ENCODE measurements at places on chromosomes 3 and 15.

DNA sequence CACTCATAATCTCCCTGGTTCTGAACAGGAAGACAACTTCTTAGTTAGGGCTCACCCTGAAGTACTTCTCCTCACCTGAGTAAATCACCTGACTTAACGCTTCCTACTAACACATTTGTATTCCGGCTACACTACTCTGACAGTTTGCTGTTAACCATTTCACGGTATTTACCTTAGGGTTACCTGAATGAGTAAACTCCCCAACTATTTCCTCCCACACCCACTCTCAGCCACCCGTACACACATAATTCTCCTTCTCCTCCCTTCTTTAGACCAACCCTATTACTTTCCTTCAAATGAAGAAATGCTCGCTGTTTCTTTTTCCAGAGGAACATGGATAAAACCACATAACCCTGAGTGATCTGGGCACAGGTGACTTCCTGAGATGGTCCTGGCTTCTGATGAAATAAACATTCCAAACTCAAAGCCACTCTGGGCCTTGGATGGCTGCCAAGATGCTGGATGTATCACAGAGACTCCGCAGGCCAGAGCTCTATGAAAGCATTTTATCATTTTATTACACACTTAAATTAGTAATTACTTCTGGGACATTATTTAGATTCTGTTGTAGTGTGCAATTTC lies 183.6 kb upstream of the ATP11B start:
- DNase-seq: no peak

DNA sequence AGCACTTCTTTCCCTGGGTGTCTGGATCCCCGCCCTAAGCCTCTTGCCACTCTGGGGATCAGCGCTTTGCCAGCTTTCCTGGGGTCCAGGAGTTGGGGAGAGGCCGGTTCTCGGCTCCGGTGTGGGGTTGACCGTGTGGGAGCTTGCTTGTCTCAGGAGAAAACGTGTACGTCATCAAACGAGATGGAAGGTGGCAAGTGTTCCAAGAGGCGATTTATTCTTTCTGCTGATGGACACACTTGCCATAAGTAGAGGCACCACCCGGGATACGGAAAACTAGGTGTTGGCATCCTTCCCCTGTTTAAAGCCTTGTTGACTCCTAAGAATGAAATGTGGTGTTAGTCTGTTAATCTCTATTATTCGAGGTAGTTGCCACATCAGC lies 295 bp downstream of the ZWILCH start:
- no peak for DNase-seq

GRCh38 chr3:139759470-139759869 lies 81.7 kb upstream of the NMNAT3 start:
- DNase-seq: no peak

- DNase-seq: no peak
These were observed 413 bp downstream of the NUSAP1 start for GRCh38 chr15:41333026-41333562.

DNA sequence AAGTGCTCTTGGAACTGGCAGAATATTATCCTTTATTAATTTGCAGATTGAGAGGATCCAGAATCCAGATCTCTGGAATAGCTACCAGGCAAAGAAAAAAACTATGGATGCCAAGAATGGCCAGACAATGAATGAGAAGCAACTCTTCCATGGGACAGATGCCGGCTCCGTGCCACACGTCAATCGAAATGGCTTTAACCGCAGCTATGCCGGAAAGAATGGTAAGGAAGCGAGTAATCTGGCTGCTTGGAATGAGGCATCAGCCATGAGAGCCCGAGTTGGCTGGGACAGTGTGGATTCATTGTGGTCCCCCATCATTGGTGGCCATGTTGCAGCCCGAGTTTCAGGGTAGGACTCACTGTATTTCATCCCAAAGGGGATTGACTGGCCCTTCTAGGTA lies 47.1 kb downstream of the PARP14 start:
- no peak for DNase-seq

DNA sequence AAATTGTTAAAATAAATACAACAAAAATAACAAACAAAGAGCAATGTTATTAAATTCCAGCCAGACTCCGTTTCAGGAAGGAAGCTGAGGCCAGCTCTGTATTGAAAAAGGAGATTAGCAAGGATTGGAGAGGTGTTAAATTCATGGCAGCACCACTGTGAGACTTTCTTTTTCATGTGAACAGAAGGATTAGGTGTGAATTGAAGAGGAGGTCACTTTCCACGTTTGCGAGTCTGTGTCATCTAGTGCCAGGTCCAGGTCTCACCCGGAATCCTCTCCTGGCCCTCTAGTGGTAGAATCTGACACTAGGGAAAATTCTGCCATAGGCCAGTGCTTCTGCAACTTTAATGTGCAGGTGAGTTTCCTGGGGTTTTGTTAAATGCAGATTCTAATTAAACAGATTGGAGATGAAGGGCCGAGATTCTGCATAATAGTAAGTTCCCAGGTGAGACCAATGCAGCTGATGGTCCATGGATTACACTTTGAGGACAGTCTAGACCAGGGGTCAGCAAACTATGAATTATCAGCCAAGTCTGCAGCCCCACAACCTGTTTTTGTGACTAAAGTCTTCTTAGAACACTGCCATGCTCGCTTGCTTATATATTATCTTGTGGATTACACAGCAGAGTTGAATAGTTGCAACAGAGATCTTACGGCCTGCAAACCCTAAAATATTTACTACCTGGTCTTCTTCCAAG lies 9.2 kb upstream of the SLC6A1 start:
- no peak for DNase-seq

DNA sequence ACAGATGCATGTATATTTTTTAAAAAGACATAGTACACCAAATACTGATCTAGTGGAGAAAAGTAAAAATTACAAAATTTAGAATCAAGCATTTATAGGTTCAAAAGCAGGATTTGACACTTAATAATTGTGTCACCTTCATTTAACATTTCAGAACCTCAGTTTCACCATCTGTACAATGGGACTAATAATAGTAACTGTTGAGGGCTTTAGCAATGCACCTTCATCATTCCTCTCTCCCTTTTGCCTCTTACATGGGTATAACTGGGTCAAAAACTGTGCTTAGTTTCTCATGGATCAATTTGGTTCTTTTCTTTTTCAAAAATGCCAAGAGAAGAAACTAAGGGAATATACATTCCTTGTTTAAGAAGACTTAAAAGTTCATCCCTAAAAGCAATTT lies 5.5 kb upstream of the TMEM212 start:
- DNase-seq: no peak

GRCh38 chr3:48427630-48427962 lies 2.3 kb downstream of the PLXNB1 start:
- DNase-seq: no peak

DNA sequence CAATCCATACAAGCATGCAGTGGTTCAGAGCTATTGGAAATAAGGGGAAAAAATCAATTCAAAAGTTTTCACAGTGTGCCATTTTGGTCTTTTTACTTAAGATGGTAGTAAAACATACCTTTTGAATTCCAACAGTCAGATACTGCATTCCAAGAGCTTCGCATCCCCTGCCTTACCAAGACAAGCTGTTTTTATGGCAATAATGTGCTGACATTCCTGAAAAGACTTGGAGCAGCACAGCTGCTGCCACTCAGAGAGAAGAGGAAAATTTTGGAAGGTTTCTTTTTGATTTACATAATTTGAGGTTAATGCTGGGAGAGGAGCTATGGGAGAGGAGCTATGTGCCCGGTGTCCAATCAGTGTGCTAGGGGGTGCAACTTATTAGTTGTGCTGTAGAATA lies 148.3 kb downstream of the FEZF2 start:
- DNase-seq: no peak

DNA sequence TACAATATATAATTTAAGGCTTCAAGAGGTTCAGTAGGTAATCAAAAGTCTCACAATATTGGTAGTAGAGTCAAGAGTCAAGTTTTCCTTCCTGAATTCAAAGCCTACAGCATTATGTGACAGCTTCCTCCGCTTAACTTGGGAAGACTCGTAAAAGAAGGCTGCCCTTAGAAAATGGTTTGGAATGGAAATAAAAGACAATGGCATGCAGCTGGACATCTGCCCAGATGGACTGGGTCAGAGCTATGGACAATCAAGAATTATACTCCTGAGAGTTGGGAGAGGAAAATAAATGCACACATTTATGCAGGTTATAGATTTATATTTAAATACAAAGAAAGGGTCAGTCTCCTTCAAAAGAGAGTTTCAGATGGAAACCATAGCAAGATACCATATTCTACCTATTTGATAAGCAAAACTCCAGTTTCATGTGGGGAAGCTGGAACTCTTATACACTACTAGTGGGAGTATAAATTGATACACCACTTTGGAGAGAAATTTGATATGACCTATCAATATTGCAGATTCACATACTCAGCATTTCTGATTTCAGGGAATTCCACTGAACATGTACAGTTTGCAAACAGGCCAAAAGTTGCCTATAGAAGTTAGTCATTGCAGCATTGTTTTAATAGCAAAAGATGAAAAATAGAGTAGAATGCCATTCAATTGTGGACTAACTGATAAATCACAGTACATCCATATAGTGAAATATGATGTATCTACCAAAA lies 6.1 kb downstream of the CRYBG3 start:
- DNase-seq: no peak

- DNase-seq: no peak
These were observed 331.5 kb upstream of the RARB start for GRCh38 chr3:25096536-25096935.

- no peak for DNase-seq
These were observed 13.1 kb downstream of the MME start for GRCh38 chr3:155093261-155093660.

GRCh38 chr3:169813757-169814517 lies 1.2 kb upstream of the LRRC34 start:
- DNase-seq: peak; percentile 68

- no peak for DNase-seq
These were observed 168.2 kb downstream of the MBNL1 start for GRCh38 chr3:152436707-152437590.

- DNase-seq: no peak
These were observed 120.2 kb downstream of the LRRC28 start for GRCh38 chr15:99371180-99372103.

DNA sequence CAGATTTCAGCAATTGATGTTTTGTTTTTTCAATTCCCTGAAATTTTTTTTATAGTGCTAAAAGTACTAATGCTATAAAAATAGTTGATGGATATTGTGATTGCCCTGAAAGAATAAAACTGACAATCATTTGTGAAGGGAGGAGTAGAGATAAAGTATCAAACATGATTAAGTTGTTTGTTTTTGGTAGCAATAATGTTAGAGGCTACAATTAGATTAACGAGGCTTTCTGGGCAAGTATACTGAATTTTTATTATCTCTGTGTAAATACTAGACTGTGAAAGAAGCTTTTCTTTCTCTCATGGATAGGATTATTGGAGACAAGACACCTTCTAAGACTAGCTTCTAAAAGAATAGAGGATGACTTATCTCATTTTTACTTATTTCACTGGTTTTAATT lies 15.6 kb downstream of the NR1D2 start:
- no peak for DNase-seq

GRCh38 chr3:60000311-60001105 lies 950.7 kb upstream of the CFAP20DC start:
- DNase-seq: no peak

- no peak for DNase-seq
These were observed 214.2 kb upstream of the PROK2 start for GRCh38 chr3:71998995-71999673.

DNA sequence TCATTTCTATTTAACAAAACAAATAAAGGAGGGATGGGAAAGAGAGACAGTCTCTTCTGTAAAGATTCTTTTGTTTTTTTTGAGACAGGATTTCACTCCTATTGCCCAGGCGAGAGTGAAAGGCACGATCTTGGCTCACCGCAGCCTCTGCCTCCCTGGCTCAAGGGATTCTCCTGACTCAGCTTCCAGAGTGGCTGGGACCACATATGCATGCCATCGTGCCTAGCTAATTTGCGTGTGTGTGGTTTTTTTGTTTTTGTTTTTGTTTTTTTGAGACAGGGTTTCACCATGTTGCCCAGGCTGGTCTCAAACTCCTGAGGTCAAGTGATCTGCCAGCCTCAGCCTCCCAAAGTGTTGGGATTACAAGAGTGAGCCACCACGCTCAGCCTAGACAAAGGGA lies 23.3 kb downstream of the STAG1 start:
- DNase-seq: no peak

DNA sequence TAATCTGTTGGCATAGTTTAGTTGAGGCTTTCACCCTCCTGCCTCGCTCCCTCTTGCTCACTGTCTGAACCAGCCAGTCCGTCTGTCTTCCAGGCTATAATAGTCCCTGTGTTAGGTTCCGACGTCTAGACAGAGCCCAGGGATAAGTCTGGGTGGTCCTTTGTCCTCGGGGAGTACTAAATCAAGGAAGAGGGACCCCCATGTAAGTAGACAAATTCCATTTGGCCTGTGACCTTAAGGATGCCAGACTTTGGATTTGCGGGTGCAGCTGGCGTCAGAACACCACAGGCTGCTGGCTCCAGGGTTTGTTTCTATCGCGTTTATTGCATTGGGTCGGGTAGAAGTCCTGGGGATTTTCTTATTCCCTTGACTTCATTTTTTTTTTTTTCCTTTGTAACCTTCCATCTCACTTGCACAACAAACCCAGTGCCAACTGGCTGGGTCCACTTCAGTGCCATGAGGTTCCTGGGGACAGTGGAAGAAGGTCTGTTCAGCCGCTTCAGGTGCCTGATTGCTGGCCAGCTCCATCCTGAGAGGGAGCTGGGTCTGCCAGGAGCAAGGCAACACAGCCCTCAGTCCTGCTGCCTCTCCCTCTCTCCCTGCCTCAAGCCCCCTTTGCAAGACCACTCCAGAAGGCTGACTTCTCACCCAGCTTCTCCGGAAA lies 95.4 kb upstream of the KLHL25 start:
- no peak for DNase-seq

- DNase-seq: no peak
These were observed 64.0 kb upstream of the TTBK2 start for GRCh38 chr15:42984493-42985034.

DNA sequence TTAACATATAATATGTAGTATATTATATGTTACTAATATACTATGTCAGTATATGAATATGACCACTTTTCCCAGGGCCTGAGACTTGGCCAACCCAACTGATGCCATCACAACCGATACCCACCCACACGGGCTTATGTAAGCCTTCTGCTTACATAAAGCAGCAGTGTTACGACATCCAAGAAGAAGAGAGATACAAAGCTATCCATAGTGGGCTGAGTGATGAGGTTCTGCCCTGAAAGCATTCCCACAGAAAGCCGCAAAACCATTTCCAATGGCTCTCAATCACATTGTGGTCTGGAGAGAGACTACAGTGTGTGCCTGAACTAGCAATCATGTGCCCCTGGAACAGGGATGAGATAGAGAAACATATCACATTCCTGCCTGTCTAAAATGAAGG lies 177.9 kb downstream of the PLOD2 start:
- no peak for DNase-seq

DNA sequence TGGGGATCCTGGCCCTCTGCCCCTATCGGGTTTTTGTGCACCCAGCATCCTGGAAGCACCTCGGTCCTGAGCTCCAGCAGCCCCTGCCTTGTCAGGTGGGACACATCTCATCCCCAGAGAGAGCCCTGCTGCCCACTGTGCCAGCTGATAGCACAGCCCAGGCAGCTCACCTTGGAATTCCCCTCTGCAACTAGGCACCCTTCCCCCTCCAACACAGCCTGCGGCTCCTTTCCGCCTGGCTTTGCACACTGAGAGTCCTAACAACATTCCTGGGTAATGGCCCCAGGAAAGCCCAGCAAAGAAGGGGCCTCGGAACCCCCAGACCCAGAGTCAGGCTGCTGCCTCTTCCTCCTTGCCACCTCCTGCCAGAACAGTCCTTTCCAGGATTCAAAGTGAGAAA lies 5.9 kb downstream of the HCN4 start:
- no peak for DNase-seq

- no peak for DNase-seq
These were observed 59.4 kb upstream of the TRIM71 start for GRCh38 chr3:32758375-32758753.

Data from activated T-helper 9 cell treated with anti-CD3 and anti-CD28 coated beads, Interleukin-2, amount 50 U/mL, for 16 hours (primary cell).